Body of pancreas (tissue), 4 donors: ENCODE measurements at places on chromosomes 7 and 10.

DNA sequence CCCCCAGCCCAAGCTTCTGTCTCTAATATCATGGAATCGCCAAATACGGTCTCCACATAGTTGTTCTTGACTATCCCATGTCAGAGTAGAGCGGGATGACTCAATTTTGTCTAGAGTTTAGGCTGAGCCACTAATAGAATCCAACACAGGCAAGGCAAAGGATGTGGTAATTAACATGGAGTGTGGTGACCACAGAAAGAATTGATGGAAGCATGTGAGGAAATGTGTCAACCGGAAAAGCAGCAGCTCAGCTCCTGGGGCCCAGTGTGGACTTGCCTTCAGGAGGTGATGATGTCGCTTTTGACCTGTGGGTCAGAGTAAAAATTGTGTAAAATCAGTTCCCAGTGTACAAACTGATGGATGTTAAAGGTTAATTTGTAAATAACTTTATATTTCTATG lies 139.3 kb upstream of the KLF6 start:
- no peak for DNase-seq

DNA sequence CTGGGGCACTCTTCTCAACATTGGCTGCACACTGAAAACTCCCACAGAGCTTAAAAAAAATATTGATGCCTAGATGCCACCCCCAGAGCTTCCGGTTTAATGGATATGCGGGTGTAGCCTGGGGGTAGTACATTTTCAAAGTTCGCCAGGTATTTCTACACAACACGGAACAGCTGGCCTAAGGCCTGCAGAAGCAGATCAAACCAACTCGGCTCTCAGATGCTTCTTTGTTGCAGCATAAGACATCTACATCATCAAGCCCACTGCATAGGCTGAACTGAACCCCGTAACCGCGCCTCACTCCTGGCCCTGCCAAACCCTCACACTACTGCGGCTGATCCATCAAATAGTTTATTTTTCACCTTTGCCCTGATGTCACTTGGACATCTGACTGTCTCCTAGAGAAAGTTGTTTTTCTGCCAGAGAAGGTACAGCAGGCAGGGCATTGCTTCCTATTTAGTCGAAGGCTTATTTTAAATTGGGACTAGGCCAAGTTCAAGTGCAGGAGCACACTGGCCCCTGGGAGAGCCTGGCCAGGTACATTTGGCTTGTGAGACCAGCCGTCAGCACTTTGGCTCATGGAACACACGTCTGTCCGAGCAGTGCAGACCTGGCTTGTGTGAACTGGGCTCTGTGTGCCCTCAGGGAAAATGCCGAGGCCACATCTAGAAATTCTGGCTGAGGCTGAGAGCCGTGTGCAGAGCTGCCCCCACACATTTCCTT lies 113.3 kb downstream of the TACC2 start:
- DNase-seq: no peak

DNA sequence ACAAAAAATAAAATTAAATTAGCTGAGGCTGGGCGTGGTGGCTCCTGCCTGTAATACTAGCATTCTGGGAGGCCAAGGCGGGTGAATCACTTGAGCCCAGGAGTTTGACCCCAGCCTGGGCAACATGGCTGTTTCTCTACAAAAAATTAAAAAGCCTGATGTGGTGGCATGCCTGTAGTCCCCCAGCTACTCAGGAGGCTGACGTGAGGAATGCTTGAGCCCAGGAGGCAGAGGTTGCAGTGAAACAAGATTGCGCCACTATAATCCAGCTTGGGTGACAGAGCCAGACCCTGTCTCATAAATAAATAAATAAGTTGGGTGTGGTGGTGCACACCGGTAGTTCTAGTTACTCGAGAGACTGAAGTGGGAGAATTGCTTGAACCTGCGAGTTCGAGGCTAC lies 65.1 kb downstream of the GNA12 start:
- no peak for DNase-seq

GRCh38 chr7:99737726-99738125 lies 2.7 kb upstream of the CYP3A7 start:
- DNase-seq: no peak

DNA sequence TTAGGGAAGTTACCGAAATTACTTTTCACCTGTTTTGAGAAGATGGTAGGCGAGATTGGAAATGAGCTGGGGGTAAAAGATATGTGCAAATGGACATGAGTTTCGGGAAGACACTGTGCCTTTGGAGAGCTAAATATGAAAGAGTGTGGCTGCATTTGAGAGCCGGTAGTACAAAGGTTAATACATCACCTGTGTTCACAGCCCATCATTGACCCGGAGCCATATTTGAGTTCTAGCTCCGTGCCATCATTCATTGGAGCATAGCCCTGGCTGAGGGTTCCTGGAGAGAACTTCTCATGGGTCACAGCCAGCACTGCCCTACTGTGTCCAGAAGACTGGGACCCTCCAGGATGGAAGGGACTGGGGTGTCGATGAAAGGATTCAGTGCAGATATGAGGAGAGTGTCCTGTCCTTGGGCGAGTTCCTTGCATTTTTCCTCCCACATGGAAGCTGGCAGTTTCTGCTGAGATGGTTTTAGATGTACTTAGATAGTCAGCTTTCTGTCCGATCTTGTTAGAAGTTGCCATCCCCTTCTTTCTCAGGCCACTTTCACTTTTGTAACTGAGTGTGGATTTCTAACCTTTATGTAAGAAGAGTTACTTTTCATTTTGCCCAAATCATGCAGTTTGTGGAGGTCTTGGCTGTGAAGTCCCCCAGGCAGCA lies 138.8 kb downstream of the JCAD start:
- no peak for DNase-seq

DNA sequence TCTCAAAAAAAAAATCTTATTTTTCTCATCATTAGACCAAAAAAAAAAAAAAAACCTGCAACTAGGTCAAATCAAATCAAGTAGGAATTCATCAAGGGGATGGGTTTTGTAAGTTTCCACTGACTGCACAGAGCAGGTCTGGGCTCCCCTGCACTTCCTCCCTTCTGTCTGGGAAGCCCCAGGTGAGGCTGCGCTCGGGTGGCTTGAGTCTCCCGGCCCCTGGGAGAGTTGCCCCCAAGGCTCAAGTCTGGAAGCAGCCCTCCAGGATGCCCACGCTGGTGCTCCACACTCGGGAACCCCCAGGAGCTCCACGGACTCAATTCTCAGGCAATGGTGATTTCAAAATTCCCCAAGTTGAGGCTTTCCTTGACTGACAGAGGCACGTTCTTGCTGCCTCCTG lies 41.7 kb upstream of the RBM33 start:
- DNase-seq: no peak

GRCh38 chr7:84946549-84946948 lies 240.3 kb downstream of the SEMA3D start:
- no peak for DNase-seq

- DNase-seq: no peak
These were observed 36.8 kb upstream of the ANK3 start for GRCh38 chr10:60426425-60426824.

DNA sequence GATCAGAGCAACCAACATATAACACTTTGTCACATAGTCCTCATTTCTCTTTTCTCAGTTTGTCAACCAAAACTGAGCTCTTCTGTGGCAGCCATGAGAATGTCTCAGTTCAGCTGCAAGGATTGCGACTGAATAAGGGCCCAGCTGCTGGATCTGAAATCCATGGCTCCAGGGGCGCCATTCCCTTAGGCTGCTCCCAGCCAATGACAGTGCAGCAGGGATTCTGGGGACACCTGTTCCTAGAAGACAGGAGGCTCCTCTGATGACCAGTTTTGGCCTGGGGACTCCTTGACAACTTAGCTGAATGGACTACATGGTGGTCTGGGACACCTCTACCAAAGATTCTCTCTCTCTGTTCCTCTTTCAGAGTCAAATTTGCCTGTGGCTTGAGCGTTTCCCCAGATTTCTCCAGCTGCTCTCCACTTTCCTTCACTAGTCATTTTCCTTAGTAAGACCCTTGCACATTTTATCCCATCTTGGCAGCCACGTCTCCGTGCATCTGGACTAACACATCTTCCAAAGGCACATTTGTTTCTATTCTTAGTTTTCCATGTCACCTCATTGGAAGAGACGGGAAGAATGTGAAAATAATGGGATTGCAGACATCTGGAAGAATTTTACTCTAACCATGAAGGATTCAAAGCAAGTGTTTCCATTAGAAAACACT lies 28.1 kb upstream of the KIF5B start:
- DNase-seq: no peak

DNA sequence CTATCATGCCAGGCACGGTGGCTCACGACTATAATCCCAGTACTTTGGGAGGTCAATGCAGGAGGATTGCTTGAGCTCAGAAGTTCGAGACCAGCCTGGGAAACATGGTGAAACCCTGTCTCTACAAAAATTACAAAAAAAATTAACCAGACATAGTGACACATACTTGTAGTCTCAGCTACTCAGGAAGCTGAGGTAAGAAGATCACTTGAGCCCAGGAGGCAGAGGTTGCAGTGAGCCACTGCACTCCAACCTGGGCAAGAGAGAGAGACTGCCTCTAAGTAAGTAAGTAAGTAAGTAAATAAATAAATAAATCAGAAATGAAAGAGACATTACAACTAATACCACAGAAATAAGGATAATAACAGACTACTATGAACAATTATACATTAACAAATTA lies 36.2 kb downstream of the PDLIM1 start:
- DNase-seq: no peak

- DNase-seq: no peak
These were observed 299.1 kb downstream of the PLXNA4 start for GRCh38 chr7:132276976-132277725.

DNA sequence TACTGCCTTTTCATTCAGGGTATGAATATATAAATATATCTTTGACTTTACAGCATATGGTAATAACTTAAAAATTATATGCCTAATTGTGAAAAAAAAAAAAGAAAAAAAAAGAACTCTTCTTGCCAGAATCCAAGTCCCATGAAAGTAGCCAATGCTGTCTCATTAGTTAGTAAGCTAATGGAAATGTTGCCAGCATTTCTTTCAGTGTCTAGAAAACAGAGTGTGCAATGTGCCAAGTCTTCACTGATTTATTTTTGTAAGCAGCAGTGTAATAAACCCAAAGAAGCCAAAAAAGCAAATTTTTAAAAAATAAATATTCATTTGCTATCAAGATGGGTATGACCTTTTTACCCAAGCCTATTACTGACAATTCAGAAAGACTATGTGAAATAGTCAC lies 31.1 kb upstream of the LRRN3 start:
- DNase-seq: no peak

DNA sequence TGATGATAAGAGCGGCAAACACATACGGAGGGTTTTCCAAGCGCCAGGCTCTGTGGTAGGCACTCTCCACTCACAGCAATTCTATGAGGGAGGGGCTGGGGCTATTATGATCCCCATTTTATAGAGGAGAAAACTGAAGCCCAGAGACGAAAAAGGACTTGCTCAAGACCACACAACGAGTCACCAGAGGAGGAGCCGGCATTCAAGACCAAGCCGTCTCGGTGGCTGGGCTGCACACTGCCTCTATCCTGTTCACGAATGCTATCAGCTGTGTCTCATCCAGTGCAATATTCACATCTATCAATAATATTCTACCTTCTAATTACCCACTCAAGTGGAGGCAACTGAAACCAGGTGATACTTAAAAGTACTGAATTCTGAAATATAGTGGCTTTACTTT lies 67.8 kb upstream of the NMT2 start:
- DNase-seq: no peak

DNA sequence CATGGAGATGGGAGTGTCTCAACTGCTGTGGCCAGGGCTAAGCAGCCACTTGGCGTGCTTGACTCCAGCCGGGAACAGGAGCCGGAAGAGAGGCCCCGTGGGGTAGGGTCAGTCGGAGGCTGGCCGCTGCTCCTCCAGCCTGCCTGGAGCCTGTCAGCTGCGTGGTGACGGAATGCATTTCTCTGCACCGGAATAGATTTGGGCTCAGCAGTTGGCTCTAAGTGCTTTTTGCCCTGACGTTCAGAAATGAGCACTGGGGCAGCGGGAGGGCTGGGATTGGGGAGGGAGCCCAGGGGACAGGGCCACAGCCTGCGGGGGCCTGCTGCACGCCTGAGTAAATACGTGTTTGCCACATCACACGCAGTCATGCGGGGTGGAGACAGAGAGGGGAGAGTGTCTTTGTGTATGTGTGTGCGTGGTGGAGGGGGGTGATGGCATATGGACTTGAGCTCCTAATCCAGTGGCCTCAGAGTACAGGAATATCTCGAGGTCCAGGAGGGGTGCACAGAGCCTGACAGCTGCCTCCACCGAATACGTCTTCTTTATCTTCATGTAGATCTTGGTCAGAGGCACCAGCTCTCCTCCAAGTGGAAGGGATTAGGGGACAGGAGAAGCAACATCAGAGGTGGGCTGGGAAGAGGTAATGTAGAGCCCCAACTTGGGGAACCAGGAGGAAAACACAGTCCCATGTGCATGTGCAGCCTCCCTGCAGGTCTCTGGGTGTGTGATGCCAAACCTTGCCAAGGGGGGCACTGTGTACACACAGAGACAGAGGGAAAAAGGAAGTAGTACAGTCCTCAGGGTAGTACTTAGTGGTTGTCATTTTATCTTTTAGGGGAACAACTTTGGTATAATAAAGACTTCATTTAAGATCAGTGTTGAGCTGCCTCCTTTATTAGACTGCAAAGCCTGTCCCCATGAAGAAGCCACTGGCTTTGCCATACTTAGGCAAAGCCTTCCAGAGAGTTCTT lies 151.4 kb downstream of the CDH23 start:
- DNase-seq: no peak

DNA sequence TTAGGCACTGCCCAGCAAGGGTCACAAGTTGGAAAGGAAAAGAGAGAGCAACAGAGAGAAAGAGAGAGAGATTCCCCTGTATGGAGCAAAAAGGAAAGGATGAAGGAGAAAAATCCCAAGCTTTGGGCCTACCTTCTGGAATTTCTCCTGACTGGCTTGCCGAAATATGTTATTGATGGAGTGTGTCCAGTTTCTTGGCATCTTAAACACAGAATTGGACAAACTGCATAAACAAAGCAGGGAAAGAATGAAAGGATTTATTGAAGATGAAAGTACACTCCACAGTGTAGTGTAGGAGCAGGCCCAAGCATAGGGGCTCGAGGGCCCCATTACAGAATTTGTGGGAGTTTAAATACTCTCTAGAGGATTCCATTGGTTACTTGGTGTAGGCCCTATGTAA lies 627.8 kb upstream of the CNTNAP2 start:
- DNase-seq: no peak

DNA sequence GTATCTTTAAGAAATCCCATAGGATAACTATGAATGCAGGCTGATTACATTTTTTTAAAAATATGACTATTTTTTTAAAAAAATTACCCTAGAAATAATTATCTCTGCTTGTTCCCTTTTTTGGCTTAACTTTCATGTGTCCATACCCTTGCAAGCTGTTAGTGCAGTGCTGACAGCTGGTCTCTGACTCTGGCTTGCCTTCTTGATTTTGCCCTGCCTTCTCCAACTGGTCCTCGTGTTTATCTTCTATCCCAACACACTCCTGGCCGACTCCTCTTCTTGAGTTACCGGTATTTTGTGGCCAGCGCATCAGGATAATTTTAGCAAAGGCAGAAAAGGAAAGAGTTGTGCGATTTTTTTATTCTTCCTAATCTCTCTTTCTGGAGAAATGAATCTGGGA lies 111.7 kb upstream of the STARD3NL start:
- no peak for DNase-seq

- no peak for DNase-seq
These were observed 93.9 kb upstream of the PDGFA start for GRCh38 chr7:613442-614140.

- DNase-seq: no peak
These were observed 176.9 kb upstream of the PRSS58 start for GRCh38 chr7:142434666-142435167.

- DNase-seq: peak; percentile 39
These were observed 12.0 kb downstream of the IFIT5 start for GRCh38 chr10:89426230-89426868.
